Thoracic aorta (tissue), 2 donors: ENCODE measurements at places on chromosomes 4 and X.
A peak's percentile ranks its signal among the peaks of the same experiment; 100 is the strongest.

- DNase-seq = no peak
Observed at GRCh38 chr4:139596034-139596683, 40.1 kb upstream of the SETD7 start.

DNA sequence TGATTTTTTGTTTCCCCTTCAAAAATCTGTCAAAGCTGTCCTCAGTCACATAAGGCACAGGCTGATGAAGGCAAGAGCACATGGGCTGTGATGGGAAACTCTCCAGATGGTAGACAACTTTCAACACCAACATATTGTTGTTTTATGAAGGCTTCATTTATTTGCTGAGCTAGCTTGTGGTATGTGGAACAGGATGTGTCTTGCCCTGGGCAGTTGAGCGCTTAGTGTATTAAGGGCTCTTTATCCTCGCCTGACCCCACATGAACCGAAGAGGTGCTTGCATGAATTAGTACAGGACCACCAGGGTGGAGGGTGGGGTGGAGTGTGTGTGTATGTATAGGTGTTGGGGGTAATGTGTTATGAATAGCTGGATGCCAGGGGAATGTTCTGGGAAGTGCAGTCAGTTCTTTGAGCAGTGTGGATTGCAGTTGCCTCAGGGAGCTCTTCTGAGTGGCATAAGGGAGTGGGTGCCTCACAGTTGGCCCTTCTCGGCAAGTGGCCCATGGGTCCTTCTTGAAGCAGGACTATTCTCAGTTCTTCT lies 103.1 kb downstream of the PHEX start:
- no peak for DNase-seq

DNA sequence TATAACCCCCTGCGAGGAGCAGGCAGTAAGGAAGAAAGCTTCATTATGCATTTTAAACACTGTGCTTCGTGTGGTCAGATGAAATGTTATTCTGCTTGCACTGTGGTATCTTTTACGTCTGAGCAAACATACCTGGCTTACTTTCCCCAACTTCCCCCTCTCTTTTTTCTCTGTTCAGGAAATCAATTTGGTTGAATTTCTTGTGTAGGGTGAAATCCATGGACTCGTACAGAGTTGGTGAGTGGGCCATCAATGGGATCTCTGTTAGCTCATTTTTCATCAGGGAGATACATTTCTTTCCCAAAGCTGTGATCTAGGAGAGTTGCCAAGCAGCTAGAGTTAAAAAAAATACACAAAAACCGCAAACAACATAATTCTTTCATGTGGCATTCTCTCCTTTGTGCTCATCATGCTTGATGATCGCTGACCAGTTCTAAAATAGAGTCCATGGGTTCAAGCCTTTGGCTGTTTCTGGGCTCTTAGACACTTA lies 98.5 kb downstream of the FRAS1 start:
- DNase-seq = no peak

GRCh38 chr4:74768857-74769525 lies 25.3 kb downstream of the BTC start:
- DNase-seq = no peak

- DNase-seq = no peak
Observed at GRCh38 chr4:37652747-37653527, 33.2 kb downstream of the RELL1 start.

- no peak for DNase-seq
Observed at GRCh38 chr4:25834411-25835107, 28.2 kb downstream of the SEL1L3 start.

DNA sequence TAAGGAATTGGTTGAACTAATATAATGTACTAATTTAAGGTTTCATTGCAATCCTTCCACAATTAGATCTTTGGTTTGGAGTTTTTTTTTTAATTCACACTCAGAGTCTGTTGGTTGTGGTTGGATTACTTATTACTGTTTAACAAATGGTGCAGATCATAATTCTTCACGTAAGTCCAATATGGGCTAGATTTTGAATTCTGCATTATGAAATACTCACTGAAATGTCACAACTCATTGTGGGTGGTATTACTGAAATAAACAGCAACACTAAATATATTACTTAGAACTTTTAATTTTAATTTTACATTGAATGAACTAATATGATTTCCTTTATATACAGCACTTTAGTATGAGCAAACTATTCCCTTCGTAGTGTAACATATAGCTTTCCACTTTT lies 94.2 kb upstream of the MYOZ2 start:
- DNase-seq = no peak

DNA sequence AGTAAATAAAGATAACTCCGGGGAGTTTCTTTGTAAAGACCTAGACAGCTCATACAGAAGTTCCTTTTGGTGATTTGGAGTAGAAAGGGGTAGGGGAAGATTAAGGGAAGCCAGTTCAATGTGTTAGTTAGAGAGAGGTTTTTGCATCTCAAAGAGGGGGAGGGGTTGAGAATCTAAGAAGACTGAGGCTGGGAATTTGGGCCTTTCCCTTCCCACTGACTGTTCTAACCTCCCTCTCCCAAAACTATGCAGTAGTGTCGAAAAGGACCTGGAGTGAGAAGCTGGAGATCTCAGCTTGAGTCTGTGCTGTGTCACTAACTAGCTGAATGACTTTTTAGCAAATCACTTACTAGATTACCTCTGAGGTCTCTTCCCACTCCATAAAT lies 55.7 kb upstream of the CCDC160 start:
- no peak for DNase-seq

DNA sequence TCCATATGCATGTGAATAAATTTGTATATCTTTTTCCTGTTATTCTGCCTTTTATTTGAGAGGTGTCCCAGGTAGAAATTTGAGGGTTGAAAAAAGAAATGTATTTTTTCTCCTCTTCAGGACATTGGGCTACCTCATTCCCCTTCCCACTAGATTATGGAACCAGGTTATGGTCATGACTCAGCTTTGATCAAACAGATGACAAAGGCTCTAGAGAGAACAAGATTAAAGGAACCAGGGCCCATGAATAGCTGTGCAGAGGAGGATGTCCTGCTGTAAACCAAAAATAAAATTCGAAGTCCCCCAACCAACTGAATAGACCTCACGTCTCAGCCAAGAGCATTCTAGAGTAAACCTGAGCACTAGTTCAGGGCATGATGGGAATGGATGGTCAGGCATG lies 313.2 kb downstream of the RAPGEF2 start:
- no peak for DNase-seq

- no peak for DNase-seq
Observed at GRCh38 chrX:63927848-63928247, 142.8 kb upstream of the ARHGEF9 start.

- DNase-seq = no peak
Observed at GRCh38 chrX:105282077-105282476, 61.6 kb upstream of the TEX13A start.

DNA sequence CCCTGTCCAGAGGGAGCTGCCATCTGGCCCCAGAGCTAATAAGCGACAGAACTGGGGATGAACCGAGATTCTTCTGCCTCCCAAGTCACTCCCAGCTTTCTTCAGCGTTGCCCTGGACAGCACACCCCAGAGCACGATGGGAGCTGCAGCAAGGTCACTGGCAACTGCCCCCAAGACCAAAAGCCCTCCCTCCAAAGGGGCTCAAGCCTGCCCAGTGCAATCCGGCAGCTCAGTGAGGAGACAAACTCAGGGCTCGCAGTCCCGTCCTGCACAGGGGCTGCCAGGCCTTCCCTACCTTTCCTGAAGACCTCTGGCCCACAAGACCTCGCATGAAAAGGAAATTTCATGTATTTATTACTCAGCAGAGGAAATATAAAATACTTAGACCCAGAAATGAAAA lies 174.8 kb downstream of the BCOR start:
- DNase-seq = no peak

- DNase-seq = no peak
Observed at GRCh38 chrX:40068048-40068447, 29.7 kb downstream of the BCOR start.

DNA sequence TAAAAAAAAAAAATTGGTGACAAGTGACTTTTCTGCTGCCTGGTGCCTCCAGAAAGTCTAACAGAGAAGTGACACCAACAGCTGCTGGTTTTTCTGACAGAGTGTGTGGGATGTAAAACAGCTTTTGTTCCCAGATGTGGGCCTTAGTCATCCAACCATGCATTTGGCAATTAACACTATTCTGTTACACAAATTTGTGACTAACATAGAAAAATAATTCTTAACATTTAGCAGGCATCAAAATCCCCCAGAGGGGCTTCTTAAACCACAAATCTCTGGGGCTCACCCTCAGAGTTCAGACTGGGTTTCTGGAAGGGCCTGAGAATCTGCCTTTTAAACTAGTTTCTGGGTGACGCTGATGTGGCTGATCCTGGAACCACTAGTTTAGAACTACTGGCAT lies 100.5 kb upstream of the PCDH7 start:
- no peak for DNase-seq

GRCh38 chr4:3746701-3747580 lies 19.2 kb upstream of the ADRA2C start:
- no peak for DNase-seq

DNA sequence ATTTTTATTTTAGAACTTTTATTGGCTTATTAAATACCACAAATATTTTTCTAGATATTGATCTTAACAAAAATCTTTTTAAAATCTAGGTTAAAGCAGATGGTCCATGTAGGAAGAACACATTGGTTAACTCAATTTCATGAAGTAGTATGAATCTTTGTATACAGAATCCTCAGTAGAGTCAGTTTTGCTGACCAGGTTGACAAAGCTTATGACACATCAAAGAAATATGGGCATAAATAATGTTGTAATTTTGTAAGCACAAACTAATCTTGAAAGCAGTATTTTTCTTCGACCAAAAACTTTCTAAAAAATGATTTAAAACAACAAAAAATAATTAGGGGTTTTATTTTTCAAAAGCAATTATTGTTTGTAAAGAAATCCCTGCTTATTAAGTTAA lies 479.3 kb upstream of the PCDH10 start:
- DNase-seq = no peak

GRCh38 chrX:49110417-49110816 lies 13.1 kb downstream of the GPKOW start:
- no peak for DNase-seq

DNA sequence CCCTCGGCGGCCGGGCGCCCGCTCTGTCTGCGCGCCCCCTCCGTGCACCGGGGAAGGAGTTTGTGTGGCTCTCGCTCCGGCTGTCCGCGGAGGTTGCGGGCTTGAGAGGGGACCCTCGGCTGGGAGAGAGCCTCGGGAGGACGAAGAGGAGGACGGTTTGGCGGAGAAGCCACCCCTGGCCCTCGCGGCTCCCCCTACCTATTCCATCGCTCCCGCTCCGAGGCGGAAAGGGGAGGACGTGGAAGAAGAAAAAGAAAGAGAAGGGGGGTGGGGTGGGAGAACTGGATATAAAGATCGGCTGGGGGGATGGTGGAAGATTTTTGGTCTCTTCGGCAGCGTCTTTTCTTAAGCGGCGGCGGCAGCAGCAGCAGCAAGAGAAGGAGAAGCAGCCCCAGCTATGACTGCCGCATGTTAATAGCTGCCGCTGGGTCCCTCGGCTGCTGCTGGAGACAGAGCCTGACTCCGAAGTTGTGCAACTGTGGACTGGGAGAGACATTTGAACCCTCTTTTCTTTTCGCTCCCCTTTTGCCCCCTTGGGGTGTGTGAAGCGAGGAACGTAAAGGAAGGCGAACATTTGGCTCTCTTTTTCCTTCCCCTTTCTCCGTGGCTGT lies 895 bp downstream of the ADGRL3 start:
- DNase-seq = no peak

GRCh38 chrX:18886344-18887161 lies 97.4 kb downstream of the PHKA2 start:
- peak; percentile 45 for DNase-seq

DNA sequence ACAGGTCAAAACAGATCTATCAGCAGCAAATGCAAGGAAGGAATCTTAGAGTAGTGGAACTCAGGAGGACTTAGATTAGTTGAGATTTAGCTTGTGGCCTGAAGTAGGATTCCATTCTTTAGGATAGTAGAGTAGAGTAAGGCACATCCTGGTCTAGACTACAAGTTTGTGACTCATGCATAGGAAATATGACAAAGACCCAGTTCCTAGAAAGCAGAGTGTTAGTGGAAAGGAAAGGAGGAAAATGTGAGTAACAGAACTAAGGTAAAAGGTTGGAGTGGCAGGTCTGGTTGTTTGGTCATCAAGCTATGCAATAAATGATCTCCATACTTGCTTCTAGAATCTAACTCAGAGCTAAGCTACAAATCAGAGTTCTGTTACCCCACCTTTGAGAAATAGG lies 595.0 kb downstream of the ACTRT1 start:
- DNase-seq = no peak

DNA sequence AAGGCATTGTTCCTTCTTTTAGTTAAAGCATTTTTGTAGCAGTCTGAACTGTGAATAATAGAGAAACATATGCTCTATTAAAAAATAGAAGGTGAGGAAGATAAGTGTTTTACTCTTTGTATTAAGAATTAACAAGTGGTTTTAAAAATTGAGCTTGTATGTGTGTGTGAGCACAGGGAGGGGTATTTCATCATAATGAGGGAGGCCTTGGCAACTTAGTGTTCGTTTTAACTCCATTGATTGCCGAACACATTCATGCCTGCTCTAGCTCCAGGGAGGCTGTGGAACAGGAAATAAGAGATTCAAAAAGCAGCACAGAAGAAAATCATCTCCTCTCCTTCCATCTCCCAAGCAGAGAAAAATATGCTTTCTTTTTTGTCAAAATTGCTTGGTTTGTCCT lies 14.8 kb downstream of the SHROOM3 start:
- DNase-seq = no peak

DNA sequence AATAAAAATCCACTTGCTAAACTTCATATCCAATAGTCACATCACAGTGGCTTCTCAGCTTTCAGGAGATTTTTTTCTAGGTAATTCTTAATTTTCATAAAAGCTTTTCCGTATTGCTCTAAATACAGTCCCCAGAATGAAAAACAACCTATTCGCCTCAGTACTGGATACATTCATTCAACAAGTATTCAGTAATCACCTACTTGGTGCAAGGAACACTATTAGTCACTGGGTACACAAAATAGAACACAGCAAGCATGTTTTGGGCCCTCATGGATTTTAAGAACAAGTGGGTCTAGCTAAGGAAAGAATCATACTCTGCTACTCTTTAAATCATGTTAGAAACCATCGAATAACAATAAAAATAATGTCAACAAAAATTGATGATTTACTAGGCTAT lies 2.8 kb upstream of the BEX3 start:
- no peak for DNase-seq

GRCh38 chr4:604131-604530 lies 21.2 kb upstream of the PDE6B start:
- DNase-seq = no peak

GRCh38 chr4:128521156-128521555 lies 233.5 kb upstream of the PGRMC2 start:
- DNase-seq = no peak

DNA sequence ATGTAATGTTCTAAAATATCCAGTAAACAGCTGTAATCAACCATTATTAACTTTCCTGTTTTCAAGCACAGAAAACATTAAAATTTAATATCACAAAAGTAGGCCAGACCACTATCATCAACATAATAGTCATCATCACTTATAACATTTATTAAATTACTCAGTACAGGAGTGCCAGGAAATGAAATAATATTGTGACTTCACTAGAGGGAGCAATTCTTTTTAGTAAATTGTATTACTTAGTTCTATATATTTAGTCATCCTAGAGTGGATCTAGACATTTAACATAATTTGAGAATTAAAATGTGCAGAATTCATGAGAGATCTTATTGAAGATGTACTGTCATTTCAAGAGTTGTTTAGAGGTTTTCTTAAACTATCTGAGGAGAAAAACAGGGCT lies 33.6 kb downstream of the PITX2 start:
- no peak for DNase-seq
